Non-pigmented ciliary epithelial cell (primary cell): ENCODE measurements at places on chromosomes 3 and 15.

- DNase-seq: no peak
Measured at GRCh38 chr3:110193074-110193473, 855.7 kb upstream of the DPPA4 start.

GRCh38 chr3:8371960-8372463 is 129.6 kb upstream of the LMCD1 start:
- DNase-seq: no peak

DNA sequence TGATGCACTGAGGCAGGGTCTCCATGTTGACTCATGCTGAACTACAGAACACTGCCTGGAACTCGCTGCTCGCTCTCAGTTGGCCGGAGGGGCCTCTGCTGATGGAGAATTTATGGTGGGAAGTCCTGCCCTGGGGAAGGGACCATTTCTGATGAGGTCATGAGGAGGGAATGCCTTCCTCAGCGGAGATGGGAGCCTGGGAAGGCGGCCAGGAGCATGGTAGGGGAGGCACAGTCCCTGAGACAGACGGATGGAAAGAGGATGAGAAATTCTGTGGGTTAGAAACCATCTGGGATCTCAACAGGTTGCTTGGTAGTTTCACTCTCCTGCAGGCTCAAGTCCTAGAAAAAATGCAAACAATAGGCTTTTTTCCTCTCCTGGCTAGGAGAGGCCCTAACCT is 56.8 kb upstream of the TPM1 start:
- peak; percentile 68 for DNase-seq

DNA sequence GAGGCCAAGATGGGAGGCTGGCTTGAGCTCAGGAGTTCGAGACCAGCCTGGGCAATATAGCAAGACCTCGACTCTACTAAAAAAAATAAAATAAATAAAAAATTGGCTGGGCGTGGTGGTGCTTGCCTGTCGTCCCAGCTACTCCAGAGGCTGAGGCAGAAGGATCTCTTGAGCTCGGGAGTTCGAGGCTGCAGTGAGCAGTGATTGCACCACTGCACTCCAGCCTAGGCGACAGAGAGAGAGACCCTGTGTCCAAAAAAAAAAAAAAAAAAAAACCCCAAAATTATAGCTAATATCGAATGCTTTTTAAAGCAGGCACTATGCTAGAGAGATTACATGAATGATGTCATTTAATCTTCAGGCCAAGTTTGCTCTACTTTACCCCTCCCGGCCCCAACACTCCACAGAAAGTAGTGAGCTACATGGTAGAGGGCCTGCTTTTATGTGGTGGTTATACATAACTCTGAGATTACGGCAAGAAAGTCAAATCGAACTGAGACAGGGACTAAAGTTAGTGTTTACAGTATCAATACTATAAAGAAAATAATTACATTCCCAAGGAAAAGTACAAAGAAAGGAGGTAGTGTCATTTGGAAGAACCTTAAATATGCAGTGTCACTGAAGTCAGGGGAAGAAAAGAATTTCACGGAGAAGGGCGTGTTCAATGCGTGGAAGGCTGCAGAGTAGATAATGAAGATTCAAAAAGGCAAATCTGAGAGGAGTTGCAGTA is 1.1 kb downstream of the ADPGK start:
- no peak for DNase-seq

GRCh38 chr3:14422016-14422963 is 19.9 kb downstream of the SLC6A6 start:
- no peak for DNase-seq

GRCh38 chr3:123745184-123745855 is 138.8 kb downstream of the MYLK start:
- no peak for DNase-seq

DNA sequence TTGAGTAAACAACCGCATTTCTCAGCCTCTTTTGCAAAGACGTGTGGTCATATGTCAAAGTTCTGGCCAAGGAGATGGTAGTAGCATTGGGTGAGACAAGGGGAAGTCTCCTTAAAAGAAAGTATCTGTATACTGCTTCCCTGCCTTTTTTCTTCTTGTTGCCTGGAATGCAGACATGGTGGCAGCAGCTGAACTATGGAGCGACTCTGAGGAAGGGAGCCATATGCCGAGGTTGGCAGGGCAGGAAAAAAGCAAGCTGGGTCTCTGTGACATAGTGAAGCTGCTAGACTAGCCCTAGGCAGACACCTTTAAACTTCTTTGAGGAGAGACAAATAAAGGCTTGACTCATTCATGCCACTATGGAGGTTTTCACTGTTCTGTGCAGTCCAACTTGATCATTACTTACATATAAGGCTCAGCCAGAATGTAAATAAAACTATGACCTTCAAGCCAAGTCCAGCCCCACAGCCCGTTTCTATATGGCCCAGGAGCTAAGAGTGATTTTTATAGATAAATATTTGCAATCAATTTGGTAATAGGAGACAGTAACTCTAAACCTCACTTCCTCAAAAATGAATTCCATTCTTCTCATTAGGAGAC is 30.6 kb upstream of the PRICKLE2 start:
- no peak for DNase-seq
